NCI-H1417 treated with DMSO at 0.1 percent for 48 hours (cell line): ENCODE measurements at places on chromosomes 6 and 20.
A peak's percentile ranks its signal among the peaks of the same experiment; 100 is the strongest.

DNA sequence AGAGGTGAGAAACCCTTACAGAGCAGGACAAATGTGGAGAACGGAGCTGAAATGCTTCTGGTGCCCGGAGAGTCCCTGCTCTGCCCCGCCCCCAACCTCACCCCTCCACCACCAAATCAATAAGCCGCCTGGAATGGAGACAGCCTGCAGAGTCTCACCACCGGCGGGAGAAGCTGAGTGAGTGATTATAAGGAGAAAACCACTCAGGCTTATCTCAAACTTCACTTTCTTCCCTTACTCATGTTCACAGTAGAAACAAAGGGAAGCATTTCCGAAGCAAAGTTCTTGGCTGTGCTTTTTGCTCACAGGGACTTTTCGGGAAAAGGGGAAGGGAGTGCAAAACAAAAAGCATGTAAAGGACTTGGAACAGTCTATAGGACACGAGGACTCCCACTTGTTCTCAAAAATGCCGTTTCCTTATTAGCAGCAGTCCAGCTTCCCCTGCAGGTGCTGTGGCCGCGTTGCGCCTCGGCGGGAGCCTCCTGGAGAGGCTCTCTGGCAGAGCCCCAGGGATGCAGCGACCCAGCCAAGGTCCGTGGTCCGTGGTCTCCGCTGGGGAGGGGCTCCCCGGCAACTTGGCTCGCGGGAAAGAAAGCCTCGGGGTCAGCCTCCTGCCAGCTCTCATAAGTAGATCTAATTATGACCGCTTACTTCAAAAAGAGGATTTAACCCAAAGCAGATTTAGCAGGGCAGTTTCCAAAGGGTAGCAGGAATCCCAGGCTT is 64.8 kb upstream of the TMEM30A start:
- no peak for DNase-seq

DNA sequence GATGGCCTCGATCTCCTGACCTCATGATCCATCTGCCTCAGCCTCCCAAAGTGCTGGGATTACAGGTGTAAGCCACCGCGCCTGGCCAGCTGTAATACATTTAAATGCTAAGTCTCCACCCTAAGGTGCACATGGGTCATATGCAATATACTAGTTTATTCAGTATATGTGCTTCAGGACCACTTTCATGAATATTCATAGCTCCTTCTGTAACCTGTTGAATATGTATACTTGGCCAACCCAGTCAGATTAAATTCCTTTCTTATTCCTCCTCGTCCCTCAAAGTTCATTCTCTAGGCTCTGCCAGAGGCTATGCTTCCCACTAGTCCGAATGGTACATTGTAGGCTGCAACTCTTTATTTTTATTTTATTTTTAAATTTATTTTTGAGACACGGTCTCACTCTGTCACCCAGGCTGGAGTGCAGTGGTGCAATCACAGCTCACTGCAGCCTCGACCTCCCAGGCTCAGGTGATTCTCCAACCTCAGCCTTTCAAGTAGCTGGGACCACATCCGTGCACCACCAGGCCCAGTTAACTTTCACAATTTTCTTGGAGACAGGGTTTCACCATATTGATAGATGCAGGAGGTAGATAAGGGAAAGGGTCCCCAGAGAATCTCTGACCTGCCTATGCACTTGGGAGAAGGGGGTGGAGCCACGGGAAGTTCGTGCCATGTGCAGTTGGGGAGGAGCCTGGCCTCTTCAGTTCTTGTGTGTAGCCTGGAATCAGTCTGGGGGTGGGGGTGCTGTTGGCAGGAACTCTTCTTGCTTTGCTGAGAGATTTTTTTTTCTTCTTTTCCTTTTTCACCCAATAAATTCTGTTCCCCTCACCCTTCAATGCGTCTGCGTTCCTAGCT is 41.3 kb upstream of the DDR1 start:
- no peak for DNase-seq

DNA sequence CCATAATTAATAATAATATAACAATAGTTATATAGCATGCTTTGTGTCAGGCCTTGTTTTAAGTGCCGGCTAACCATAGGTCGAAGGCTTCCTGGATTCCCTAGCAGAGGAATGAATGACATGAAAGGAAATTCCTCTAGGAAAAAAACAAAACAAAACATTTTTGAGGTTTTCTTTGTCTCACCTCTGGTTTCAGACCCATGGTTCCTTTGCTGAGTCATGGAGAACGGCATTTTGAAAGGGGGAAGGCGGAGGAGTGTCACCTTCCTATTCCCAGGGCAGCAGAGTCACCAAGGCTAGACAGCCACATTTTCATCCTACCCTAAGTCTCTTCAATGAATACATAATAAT is 25.3 kb upstream of the CCND3 start:
- no peak for DNase-seq

DNA sequence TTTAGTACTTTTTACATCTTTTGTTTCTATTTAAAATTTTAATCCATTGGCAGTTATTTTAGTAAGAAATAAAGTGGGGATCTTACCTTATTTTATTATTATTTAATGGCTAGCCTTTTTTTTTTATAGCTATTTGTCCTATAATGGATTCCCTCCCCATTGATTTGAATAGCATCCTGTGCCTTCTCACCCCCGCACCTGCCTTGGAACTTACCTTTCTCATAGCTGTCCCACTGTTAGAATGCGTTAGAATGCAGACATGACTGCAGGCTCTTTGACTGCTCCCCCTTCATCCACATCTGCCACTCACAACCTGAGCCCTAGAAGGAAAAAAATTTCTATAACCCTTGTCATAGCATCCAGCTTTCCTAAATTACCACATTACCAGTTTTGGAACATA is 9.1 kb downstream of the PKIB start:
- no peak for DNase-seq

DNA sequence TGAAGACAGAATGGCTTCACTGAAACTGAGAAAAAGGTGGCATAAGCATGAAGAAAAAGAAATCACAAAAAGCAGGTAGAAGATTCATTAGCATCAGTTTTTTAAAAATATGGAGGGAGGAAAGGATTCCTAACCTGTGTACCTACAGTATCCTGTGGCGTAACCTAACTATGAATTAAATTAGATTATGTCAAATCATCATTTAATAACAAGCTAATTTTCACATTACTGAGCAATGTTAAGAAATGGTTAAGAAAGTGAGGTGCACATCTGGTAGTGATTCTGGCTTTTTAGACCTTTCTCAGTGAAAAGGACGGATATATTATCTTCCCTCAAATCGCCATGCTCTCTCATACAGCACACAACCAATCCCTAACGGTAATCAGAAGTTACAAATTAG is 12.5 kb downstream of the CD164 start:
- DNase-seq, result no peak

- DNase-seq, result no peak
Observed at GRCh38 chr6:158046201-158047126, 64.8 kb downstream of the SYNJ2 start.

- no peak for DNase-seq
Observed at GRCh38 chr20:37991157-37991866, 41.9 kb downstream of the TTI1 start.

DNA sequence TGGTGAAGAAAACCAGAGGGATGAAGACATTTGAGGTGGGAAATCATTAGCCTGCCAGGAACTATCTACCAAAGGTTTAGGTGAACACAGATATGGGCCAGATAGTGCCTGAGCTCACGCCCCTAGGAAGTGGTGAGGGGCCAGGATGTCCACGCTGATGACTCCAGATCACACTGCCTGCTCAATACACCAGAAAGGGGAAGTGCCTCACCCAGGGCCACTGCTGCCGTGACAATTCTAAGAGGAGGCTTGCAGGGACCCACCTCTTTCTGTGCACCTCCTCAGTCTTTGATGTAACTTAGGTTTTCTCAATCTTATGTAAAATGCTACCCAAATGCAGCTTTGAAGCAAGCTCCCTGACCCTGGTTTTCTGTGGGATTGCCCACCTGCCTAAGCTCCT is 5.4 kb upstream of the RAB44 start:
- DNase-seq, result no peak

GRCh38 chr6:64146876-64147275 is 511.3 kb downstream of the PHF3 start:
- DNase-seq, result no peak

- DNase-seq, result peak; percentile 66
Observed at GRCh38 chr6:142728364-142728763, 216.6 kb downstream of the HIVEP2 start.

- no peak for DNase-seq
Observed at GRCh38 chr20:3981132-3981452, 34.3 kb downstream of the RNF24 start.

GRCh38 chr6:113645986-113646385 is 211.2 kb upstream of the MARCKS start:
- DNase-seq, result no peak

DNA sequence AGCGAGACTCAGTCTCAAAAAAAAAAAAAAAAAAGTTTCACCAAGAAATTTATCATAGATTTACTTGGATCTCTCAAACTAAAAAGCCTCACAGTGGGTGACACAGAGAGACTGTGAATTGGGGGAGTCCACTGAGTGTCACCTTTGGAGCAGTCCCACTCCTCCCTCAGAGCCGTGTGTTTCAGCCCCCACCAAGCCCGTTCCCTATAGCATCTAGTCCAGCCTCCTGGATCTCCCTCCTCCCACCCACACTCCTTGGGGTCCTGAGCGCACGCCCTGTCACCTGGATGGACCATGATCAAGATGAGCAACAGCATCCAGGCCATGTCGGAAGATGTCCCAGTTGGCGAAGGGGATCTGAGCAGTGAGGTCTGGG is 422 bp downstream of the NCR3 start:
- DNase-seq, result no peak

DNA sequence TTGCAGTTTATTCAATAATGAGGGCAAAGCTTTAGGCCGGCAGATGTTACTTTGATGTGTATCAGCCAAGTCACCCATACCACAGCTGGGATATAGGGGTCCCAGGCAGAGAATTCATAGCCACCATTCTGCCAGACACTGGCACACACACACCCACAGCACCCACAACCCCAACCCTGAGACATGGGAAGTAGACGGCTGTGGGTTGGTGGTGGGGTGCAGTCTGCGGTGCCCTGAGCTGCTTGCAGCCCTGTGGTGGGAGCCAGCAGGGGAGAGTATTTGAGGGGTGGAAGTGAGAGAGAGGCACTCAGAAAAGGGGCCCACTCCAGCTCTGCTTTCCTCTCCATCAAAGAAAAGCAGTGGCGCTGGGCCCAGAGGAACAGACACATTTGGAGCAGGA is 125.3 kb downstream of the FOXO3 start:
- no peak for DNase-seq

DNA sequence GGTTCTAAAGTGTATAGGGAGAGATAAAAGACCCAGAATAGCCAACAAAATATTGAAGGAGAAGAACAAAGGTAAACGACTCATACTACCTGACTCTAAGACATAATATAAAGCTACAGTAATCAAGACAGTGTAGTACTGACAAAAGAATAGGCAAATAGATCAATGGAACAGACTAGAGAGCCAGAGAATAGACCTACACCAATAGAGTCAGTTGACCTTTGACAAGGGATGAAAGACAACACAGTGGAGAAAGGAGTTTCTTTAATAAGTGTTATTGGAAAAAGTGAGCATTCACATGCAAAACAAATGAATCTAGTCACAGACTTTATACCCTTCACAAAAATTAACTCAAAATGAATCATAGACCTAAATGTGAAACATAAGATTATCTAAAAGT is 96.4 kb downstream of the ISM1 start:
- DNase-seq, result no peak

GRCh38 chr20:53608071-53608455 is 14.4 kb upstream of the ZNF217 start:
- no peak for DNase-seq

DNA sequence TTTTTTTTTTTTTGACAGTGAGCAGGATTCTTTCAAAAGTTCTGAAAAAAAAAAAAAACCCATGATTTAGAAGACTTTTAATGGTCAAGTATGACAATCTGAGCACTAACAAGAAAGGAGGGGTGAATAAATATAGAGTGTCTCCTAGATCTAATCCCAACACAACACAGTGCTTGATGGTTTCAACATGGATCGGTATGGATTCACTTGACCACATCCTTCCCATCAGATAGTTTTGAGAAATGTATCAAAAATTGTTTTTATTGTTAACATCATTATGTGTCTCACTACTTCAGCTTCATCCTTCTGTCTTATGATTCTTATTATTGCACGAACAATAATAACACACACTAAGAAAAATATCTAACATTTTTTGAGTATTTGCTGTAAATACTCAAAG is 21.0 kb downstream of the KIF13A start:
- DNase-seq, result no peak

GRCh38 chr6:132893772-132894490 is 79.6 kb downstream of the RPS12 start:
- no peak for DNase-seq

DNA sequence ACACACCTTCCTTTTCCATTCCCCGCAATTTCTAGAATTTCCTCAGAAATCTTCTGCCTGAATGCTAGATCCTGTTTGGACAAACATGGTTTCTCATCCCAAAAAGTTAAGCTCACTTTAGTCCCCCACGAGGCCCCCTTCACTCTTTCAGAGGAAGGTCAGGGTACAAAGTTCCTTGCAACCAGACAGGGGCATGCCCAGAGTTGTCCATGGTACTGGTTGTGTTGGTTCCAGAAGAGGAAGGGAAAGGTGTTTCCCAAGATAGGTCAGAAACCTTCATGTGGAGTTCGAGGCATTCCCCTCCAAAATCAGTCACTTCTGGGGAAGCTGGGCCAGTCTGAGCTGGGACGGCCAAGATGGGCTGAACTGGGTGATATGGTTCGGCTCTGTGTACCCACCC is 167.6 kb upstream of the MAFB start:
- no peak for DNase-seq

DNA sequence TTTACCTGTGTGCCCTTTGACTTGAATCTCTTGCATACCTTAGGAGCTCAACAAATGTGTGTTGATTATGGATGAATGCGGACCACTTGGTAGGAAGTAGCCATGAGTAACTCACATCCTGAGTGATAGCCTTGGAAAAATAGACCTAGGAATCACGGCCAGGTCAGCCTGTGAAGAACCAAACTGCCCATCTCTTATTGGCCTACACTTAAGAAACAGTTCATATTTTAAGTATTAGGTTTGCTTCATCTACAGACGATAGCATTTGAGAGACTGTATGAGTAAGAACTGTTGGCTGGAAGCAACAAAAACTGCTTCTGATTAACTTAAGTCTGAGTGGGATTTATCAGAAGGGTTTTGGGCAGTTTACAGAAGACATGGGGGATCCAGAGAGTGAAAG is 320.1 kb upstream of the PRND start:
- no peak for DNase-seq

GRCh38 chr20:11989018-11989771 is 71.5 kb downstream of the BTBD3 start:
- DNase-seq, result peak; percentile 37
